Activated T-cell treated with anti-CD3 and anti-CD28 coated beads, Interleukin-2, amount 50 U/mL, for 24 hours (primary cell): ENCODE measurements at places on chromosomes 4 and X.

- DNase-seq = no peak
These were observed 26.1 kb downstream of the PDGFC start for GRCh38 chr4:156945532-156945931.

- no peak for DNase-seq
These were observed 25.8 kb upstream of the AMELX start for GRCh38 chrX:11267425-11267824.

DNA sequence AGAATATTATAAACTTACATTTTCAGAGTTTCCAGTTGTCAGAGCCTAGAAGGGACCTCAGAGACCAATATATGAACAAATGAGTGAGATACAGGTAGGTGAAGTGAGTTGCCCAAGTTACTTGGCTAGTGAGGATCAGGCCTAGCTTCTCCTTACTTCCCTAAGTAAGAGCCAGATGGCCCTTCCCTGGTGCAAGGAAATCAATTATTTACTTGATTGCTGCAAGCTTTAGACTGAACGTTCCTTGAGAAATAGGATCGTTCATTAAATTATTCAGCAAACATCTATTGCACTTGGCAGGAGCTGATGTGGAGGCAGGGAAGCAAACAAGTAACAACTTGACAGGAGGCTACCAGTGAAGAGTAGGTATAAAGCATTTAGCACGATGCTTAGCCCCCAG lies 117.8 kb downstream of the EFHC2 start:
- no peak for DNase-seq

GRCh38 chrX:78923198-78924015 lies 21.8 kb upstream of the P2RY10 start:
- DNase-seq = no peak

DNA sequence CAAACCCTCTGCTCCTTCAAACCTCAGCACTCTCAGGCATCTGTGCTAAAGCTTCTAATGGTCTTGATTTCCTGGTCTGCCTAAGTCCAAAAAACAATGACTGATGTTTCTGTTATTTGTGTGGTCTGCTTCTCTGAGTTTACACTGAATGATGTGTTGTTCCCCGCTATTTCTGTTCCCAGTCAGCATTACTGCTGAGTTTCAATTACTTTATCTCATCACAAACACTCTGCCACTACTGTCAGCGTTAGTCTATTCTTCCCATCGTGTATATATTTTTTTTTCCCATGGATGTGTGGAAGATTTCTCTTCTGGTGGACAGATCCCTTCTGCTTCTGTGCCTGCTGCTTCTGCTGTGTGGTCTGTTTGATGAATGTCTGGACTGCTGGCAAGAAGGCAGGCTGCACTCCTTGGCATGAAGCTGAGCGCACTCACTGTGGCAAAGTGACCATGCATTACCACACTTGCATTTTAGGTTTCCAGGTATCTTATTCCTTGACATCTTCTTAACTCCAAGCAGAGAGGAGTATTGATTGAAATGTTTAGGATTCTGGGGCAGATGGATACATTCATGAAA lies 106.9 kb upstream of the PAQR3 start:
- DNase-seq = no peak

DNA sequence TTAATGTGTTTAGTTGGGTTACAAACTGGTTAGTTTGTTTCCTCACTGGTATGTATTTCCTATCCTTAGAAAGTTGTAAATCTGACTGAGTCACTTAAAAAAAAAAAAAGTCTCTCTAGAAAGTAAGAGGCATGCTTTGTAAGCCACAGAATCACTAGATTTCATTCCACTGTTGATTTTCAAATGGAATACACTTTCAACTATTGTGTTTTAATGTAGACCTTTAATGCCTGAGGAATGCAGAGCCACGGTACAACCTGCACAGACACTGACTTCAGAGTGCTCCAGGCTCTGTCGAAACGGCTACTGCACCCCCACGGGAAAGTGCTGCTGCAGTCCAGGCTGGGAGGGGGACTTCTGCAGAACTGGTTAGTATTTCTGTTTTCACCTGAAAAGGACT lies 88.6 kb downstream of the HHIP start:
- no peak for DNase-seq

DNA sequence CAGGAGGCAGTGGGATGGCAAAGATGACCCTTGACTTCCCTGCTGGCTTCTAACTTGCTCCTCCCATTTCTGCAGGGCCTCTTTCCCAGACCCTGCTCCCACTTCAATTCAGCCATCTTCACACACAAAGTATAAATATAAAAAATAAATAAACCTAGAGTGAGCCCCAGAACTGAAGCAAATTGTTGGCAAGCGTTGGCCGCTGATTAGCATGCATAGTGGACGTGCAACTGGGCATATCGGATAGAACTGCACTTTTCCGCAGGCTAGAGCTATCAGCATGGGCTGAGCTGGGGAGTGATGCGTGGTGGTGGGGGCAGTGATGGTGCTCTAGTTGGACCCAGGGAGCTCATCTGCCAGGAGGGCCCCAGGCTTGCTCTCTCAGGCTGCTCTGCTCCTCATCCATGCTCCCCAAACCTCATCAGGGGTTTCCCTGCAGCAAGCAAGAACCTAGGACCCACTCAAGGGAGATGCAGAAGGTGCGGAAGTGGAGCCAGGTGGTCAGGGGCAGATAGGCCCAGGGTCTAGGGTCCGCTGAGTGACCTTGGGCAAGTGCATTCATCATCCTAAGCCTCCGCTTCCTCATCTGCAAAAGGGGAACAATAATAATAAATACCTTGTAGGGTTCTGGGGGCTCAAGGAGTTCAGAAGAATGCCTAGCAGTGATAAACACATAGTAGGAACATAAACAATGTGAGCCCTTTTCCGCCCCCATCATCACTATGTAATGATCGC lies 146.8 kb upstream of the PJA1 start:
- DNase-seq = no peak

DNA sequence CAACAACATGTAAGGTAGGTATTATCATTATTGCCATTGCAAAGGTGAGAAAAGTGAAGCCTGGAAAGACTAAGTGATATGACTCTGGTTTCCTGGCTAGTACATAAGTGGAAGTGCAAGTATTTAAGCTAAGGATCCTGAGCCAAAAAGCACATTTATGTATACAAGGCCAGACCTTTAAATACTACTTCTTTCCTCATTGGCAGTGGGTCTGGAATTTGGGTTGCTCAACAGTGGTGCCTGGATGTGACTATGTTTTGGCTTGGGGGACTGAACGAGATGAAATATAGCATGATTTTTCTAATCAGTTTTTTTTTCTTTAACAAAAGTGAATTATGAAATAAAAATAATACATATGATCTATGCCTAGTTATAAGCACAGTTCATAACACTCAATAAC lies 7.4 kb upstream of the FGF13 start:
- DNase-seq = no peak

DNA sequence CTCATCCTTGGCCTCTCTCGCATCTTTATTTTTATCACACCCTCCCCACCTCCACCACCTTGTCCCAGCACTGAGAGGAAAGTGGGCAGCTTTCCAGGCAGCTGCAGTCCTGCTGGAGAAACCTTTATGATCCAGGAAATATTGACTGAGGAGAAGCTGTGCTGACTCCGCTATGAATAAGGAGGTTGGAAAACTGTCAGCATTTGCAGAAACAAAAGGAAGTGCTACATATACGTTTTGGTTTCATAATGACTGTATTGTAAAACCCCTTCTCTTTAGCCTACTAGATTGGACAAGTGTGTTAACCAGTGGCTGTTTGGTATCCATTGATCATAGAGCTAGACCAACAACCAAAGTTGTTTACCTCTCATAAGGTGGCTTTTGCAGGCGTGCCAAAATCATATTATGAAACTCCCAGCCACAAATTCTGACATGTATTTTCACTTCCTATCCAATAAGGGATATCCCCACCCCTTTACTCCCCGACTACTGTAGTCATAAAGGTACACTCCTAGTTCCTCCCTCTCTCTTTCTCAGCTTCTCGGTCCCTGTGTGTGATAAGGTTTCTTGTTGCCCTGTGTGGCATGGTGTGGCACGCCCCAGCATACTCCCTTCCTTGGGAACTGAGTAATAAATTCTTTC lies 88.4 kb downstream of the GPR143 start:
- DNase-seq = peak; percentile 34

GRCh38 chr4:86558797-86559196 lies 35.3 kb upstream of the PTPN13 start:
- no peak for DNase-seq

DNA sequence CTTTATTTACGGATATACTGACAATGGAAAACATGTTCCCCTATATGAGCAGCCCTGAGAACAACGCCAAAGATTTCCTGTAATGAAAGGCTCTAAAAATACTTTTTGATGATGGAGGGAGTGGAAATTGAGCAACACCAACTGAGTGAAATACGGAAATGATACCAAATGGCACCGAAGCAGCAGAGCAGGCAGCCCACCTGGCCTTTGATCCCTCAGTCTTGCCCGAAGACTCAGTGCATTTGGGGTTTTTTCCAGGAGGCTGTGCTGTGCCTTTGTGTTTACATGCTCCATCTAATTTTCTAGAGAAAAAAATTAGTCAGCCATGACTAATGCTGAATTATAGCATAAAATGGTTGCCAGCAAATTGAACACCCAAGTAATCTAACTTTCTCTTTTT lies 169.9 kb upstream of the RBPJ start:
- no peak for DNase-seq

DNA sequence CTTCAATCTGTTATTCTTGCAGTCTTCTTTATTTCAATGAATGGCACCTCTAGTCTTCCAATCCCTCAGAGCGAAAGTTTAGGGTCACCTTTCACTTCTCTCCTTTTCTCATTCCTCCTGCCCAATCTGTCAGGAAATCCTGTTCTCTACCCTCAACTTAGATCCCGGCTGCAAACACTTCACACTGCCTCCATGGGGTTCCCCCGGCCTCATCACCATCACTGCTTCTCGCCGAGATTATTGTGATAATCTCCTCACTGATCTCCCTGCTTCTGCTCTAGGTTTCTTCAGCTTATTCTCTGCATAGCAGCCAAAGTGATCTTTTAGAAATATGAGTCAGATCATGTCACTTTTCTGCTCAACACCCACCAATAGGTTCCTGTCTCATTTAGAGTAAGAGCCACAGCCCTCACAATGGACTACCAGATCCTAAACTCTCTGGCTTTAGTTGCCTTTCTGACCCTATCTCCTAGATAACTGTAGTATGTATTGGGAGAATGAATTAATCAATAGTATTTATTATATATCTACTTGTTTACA lies 43.6 kb upstream of the TBC1D9 start:
- DNase-seq = no peak

GRCh38 chr4:33998291-33998690 lies 2246.0 kb downstream of the ARAP2 start:
- DNase-seq = no peak

- DNase-seq = no peak
These were observed 125.4 kb upstream of the DMD start for GRCh38 chrX:33336783-33337182.

- DNase-seq = no peak
These were observed 340.0 kb downstream of the DCAF12L2 start for GRCh38 chrX:125826080-125826479.

GRCh38 chr4:1863297-1864033 lies 7.5 kb upstream of the LETM1 start:
- DNase-seq = no peak

- no peak for DNase-seq
These were observed 3.4 kb downstream of the FAM149A start for GRCh38 chr4:186107947-186108346.

- no peak for DNase-seq
These were observed 203.0 kb downstream of the CENPC start for GRCh38 chr4:67342291-67342690.

DNA sequence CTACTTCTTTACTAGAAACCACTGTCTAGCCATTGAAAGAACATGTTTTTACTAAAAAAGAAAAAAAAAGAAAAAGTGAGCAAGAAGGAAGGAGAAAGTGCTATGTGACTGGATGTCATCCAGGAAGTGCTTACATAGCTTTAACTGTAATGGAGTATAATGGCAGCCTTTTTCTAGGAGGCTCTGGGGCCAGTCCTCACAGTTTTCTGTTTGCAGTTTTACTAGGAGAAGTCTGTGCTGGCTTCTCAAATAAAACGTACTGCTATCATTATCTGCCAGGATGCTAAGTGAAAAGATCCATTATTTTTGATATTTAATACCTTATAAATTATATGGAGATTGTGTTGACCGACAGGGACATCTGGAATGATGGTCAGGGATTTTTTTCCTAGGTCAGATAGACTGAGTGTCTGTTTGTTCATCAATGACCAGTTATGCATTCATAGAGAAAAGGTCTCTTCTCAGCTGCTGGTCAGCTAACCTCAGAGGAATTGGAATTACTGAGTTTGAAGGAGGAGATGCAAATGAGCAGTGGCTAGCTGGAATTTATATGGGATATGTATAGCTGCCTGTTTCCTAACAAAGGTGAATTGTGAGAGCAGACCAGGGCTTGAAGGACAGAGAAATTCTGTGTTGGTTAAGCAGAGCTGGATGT lies 21.7 kb downstream of the LPAR4 start:
- DNase-seq = no peak

DNA sequence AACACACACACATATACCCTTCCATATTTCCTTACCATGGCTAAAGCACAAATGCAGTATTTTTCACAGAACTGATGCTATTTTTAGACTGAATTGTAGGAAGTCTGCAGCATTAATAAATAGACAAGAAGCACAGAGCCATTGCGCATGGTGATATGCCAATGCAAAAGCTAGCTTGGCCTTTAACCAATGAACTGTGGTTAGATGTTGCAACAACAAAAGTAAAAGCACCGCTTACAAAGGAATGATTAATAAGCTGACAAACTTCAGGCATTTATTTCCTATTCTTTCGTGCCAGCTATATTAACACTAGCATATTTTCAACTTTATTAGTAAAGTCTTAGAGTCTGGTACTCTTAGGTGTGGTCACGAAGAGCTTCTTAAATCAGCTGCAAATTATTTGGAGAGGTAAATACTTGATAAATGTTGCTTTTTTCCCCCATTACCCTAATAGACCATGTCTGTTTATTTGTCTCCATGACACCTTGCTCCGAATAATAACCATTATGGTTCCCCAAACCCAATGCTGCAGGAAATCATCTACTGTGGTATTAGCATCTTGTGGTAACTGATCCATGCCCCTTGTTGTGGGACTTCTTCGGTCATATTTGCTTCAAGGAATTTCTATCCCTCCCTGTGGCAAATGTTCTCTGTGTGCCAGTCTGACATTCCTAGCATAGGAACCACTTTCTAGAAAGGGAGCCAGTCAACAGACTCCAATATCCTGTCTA lies 306.1 kb upstream of the TAPT1 start:
- DNase-seq = no peak

- DNase-seq = peak; percentile 68
These were observed 11.2 kb upstream of the PDGFRA start for GRCh38 chr4:54217642-54218495.

DNA sequence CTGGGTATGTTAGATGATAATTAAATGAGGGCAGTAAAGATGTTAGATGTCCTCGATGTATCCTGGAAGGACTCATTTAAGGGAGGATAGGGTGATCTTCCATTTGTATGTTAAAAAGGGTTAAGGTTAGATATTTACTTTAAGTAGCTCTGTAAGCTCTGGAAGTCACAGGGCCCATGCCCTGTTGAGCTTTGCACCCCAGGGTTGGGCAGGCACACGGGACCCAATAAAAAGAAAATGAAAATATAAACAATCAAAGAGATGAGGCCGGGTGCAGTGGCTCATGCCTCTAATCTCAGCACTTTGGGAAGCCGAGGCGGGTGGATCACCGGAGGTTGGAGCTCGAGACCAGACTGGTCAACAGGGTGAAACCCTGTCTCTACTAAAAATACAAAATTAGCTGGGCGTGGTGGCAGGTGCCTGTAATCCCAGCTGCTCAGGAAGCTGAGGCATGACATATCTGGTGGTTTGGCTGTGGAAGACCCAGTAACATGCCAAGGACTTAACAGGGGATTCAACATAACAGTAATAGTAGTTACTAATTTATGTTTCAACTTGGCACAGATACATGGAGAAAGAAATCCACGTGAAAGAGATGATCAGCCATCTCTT lies 16.9 kb upstream of the PHEX start:
- DNase-seq = no peak
